Stimulated activated CD8-positive, alpha-beta memory T cell treated with anti-CD3 and anti-CD28 coated beads, Interleukin-4, amount 100 ng/mL, for 1 hour (primary cell): ENCODE measurements at places on chromosomes 3 and 15.

- DNase-seq = no peak
Measured at GRCh38 chr3:16119887-16120286, 54.6 kb upstream of the GALNT15 start.

DNA sequence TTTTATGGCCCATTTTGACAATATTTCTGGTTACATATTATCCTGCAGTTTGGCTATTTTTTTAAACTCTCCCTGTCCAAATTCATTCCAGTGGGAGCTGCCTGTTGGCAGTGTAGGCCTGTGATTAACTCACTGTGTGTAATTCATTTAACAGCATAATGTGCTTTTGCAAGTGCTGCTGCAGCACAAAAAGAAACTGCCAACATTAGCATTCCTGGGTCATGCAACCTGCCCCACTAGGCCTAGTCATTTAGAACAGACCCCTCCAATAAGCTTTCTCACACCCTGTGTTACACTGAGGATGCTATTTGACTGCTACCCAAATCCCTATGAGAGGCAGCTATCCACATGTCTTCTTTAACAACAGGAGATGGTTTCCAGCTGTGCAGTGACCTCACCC lies 251.2 kb upstream of the UBE2E2 start:
- no peak for DNase-seq

DNA sequence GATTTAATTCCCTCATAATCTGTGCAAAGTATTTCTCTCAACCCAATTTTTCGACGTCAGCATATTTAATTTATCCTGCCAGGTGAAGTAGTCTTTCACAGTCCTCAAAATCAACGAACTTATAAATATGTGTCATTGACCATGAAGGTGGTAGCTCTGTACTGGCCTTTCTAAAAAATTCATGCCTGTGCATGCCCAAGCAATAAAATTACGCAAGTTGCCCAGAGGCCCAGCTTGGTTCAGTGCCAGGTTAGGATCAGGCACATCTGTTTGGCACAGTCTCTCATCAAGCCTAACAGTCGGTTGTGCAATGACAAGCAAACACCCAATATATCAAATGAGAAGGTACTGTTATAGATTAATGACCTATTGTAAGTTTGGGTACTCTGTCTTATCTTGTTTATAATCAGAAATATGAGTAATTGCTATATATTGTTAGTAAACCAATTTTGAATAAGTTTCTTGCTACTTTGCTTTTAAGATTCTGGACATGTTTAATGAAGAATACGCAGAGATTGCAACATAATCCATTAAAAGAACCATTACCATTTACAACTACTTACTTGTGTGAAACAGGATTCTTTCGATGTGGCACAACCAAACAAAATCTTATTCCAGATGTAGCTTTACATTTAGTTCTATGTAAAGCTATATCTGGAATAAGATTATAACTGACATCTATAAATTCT lies 159.0 kb upstream of the IL12A start:
- no peak for DNase-seq

DNA sequence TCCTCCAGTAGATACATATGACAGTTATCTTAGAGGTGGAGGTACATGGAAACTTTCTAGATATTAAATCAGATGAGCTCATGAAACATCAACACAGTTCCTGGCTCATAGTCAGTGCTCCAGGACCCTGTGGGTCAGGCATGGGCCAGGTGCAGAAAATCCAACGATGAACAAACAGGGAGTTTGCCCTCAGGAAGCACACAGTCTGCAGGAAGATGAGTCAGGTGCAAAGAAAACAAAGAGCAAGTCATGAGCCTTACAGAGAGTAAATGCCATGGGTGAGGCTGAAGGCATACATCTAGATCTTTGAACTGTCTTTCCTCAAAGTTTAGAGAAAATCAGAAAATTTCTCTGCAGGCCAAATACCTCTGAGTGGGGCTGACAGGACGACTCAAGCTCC lies 184.2 kb upstream of the TPM1 start:
- no peak for DNase-seq

GRCh38 chr15:66298803-66299251 lies 5.5 kb downstream of the DIS3L start:
- no peak for DNase-seq

- no peak for DNase-seq
Measured at GRCh38 chr3:66211779-66212178, 9.0 kb upstream of the SLC25A26 start.

GRCh38 chr3:33687406-33688010 lies 30.5 kb downstream of the CLASP2 start:
- DNase-seq = no peak

DNA sequence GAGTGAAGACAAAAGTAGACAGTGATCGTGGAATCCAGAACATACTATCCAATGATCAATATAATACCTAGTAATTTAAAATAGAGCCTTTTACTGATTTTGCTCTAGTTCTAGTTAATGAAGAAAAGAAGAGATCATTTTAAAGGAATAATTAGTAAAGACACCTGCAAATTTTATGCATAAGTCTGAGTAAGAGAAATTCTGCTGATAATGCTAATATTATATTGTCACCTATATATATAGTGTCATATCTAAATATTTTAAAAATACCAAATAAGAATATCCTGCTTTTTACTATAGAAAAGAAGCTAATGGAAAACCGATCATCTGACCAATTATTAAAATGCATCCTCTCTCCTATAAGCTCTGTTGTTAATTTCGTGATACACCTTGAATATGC lies 152.1 kb downstream of the CNTN4 start:
- DNase-seq = no peak

DNA sequence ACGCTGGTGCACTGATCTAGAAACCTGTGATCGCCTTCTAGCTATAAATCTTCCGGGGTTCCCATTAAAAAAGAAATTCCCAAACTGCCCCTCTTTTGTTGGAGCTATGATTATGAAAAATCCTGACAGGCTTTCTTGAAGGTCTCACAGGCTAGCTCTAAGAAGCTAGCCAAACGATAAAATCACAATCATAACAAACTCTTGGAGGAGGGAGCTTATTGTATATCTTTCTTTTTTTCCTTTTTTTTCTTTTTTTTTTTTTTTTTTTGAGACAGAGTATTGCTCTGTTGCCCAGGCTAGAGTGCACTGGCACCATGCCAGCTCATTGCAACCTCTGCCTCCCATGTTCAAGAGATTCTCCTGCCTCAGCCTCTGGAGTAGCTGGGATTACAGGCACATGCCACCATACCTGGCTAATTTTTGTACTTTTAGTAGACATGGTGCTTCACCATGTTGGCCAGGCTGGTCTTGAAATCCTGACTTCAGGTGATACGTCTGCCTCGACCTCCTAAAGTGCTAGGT lies 72.0 kb downstream of the MYO1E start:
- no peak for DNase-seq

GRCh38 chr3:23829242-23829934 lies 23.6 kb downstream of the UBE2E1 start:
- no peak for DNase-seq

- DNase-seq = no peak
Measured at GRCh38 chr15:90871716-90872485, 3.5 kb downstream of the FURIN start.

DNA sequence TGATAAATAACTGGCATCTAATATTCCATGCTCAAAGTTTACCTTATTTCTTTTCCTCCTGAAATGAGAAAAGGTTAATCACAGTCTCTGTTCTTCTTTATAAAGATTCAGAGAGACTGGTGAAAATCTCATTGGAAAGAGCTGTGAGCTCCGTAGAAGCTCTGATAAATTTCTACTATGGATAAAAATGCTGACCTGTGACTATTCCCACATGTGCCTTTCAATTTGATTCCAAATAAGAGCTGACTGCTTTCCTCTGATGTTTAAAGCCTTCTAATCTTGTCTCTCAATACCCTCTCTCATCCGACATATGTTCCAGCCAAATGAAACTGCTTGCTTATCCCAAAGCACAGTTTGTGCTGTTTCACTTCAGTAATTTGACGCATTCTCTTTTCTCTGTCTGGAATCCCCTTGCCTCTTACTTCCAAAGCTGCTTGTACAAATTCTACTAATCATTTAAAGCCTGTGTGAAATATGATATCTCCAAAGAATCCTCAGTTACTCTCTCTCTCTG lies 130.1 kb downstream of the RTP4 start:
- no peak for DNase-seq

GRCh38 chr3:129794311-129795185 lies 99.0 kb downstream of the TMCC1 start:
- DNase-seq = no peak

DNA sequence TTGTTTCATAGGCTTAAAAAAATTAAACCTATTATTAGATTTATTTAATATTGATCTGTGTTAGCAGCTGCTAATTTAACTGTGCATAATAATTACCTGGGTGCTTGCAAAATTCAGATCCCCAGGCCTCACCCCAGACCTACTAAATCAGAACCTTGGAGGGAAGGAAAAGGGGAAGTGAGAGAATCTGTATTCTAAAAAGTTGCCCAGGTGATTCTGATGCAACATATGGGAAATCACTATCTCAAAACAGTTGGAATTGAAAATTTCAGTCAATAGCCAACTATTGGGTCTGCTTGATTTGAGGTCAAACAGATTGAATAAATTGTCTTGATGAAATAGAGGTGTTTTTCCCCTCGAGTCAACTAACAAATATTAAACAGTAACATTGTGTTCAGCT lies 538.5 kb upstream of the ADAMTS9 start:
- no peak for DNase-seq

DNA sequence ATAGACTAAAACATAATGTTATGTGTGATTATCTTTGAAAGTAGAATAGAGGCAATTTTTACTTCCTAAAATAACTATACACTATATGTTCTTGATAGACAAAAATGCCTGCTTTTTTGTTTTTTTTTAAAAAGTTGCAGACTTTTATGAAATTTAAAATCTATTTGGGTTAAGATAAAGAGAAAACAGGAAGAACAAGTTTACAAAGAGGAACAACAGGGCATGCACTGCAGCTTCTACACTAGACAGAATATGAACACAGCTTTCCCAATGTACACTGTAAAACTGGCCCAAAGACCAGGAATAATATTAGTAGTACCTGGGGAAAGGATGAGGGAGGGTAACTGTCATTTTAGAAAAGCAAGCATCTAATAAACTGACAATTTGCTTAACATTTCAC lies 53.7 kb downstream of the NR1I2 start:
- no peak for DNase-seq

- no peak for DNase-seq
Measured at GRCh38 chr3:39358333-39358732, 24.8 kb upstream of the SLC25A38 start.

GRCh38 chr3:56453011-56453410 lies 15.3 kb downstream of the ERC2 start:
- no peak for DNase-seq

DNA sequence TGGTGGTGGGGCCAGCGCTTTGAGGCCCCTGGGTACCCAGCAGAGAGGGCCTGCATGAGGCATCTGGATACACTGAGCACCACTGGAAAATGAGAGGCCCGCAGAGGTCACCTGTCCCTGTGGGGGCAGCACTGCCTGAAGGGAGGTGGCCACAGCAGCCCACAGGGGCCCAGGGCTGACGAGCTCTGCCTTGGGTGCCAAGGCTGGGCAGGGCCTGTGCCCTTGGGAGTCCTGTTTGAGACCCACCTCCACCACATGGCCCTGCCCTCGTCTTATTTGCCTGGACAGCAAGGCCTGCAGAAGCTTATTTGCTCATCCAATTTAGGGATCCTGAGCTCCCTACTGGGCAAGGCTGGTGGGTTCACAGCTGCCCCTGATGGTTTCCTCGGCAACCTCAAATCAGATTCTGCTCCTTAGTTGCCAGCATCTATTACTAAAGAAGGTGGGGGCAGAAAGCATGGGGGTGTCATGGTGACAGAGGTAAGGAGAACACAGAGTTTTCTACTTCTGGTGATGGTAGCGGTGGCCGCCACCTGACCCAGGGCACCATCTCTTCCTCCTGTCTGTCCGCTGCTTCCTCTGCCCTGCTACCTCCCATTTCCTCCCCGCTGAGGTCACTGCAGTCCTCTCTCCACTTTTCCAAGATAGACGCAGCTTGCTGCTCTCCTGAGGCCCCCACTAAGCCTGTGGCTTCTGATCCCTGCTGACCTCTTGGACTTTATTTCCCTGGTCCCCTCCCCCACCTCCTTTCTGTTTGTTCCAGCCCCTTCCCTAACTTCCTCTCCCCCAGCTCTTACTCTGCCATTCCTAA lies 62.9 kb downstream of the HMCES start:
- no peak for DNase-seq
